ENCODE measurements at places on chromosomes 4 and X.

- no peak for DNase-seq
These were observed 9.6 kb downstream of the BMP3 start for GRCh38 chr4:81040012-81040659.

- DNase-seq: no peak
These were observed 175.9 kb downstream of the SHROOM3 start for GRCh38 chr4:76610751-76611547.

GRCh38 chr4:89275587-89275986 is 32.0 kb downstream of the GPRIN3 start:
- DNase-seq: no peak

GRCh38 chr4:5277079-5277478 is 225.8 kb downstream of the STK32B start:
- no peak for DNase-seq

GRCh38 chr4:120059036-120059435 is 7.6 kb downstream of the MAD2L1 start:
- no peak for DNase-seq

DNA sequence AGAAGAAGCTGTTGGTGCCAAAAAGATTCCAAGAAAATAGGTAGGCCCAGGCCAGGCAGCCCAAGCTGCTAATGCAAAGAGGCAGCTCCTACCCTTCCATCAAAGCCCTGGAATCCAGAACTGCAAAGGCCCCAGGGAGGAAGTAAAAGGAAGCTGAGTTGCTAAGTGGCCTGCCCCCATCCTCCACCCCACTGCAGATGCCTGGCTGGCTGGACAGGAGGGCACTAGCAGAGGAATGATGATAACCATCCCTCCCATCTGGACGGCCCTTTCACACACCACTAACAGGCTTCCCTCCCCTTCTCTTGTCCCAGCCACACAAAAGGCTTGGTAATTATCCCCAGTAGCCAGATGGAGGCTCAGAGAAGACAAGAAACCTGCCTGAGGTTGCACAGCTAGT is 32.4 kb upstream of the PJA1 start:
- DNase-seq: no peak

DNA sequence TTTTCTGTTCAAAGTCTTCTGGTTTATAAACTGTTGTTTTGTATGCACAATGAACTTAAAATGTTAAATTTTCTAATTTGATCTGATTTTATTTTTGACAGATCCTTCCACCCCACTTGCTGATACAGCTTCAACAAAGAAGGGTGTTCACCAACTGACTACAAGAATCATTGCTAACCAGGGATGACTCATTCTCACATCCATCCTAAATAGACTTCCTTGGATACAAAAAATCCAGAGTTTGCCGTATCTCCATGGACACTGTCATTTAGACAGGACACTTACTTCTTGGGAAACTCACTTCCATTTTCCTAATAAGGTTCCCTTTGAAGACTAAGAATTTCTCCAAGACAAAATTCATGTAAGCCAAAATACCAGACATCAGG is 111.6 kb upstream of the NWD2 start:
- DNase-seq: no peak

DNA sequence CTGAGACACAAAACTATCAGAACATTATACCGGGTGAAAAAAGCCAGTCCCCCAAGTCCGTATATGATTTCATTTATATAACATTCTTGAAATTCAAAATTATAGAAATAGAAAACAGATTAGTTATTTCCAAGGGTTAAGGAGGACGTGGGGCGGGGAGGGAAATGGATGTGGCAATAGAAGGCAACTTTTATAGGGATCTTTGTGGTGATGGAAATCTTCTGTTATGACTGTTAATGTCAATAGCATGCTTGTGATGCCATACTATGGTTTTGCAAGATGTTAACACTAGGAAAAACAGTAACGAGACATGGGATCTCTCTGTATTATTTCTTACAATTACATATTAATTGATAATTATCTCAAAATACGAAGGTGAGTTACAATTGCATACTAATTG is 96.4 kb downstream of the LNX1 start:
- DNase-seq: no peak

DNA sequence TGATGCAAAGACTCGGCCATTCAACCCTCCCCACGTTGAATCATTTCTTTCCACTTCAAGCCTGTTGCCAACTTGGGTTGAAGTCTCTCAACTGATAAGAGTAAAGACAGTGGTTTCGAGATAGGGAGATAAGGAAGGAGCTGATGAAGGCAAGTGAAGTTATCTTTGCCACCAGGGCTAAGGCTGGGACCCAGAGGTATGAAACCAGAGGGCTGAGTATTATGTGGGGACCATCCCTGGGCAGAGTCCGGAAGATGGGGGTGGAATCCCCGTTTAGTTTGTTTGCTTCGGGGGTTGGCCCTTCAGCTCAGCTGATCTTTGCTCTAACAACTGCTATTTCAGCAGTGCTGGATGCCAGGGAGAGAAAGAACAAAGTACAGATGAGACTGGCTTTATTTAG is 2.3 kb upstream of the XPNPEP2 start:
- no peak for DNase-seq

DNA sequence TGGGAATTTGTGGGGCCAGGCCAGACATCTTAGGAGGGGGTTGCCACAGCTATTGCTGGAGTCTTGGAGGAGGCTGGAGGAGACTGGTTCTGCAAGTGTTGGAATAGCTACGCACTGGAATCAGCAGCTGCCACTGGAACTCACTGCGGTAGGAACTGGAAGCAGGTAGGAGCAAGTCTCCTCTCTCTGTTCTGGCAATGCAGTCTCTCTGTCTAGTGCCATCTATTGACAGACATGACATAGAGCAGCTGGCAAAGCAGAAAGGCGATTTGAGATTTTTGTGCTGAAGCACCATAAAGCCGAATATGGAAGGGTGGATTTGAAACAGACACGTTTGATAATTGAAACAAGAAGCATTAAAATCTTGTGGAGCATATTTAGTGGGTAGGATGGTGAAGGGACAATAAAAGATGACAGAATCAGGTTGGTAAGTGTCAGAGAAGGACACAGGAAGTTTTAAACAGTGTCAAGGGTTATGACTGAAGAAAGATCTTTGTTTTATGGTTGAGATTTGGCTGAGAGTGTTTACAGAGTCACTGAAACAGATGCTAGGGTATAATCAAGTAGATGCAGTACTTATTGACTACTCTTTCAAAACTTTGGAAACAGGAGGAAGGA is 23.5 kb upstream of the SYNPO2 start:
- no peak for DNase-seq

- DNase-seq: no peak
These were observed 145.1 kb downstream of the AMELX start for GRCh38 chrX:11438380-11438723.

DNA sequence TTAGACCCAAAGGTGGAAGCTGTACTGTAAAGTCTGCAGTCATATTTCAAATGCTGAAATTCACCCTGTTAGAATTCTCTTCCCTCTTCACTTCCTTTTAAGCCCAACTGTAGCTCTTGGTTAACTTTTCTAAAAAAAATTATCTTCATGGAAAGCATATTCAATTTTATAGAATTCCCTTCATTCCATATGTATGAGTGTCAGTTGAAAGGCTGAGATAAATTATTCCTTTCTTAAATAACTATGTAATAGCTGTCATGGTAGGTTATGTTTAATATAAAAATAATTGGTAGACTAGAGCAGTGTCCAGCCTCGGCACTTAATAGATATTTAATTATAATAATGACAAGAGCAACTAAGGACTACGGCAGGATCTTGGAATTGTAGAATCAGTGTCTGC is 16.8 kb upstream of the ARSH start:
- no peak for DNase-seq

DNA sequence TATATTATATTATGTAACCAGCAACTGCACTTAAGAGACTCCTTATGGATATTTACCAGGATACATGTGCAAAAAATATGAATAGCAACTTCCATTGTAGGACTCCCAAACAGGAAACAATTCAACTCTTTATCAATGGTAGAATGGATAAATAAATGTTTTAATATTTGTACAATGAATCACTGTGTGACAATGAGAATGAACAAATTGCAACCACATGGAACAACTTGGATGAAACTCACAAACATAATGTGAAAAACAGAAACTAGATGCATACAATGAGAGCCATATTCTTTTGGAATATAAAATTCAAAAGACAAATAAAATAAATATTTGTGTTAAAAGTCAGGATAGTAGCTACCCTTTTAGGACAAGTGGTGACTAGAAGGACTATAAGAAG is 1015.7 kb downstream of the TECRL start:
- no peak for DNase-seq

- DNase-seq: no peak
These were observed 226.9 kb downstream of the FBXW7 start for GRCh38 chr4:152308951-152309350.

- no peak for DNase-seq
These were observed 19.9 kb downstream of the IQSEC2 start for GRCh38 chrX:53261355-53261972.

GRCh38 chr4:45241976-45242375 is 515.6 kb upstream of the GNPDA2 start:
- no peak for DNase-seq

GRCh38 chr4:118683513-118683912 is 1.7 kb upstream of the METTL14 start:
- DNase-seq: no peak

Measured in C1 segment of cervical spinal cord (tissue), 14 donors.